ENCODE measurements at places on chromosomes 1 and 21. TPM values are rescaled to one million over a fixed set of nuclear protein-coding genes. Genes with fewer than 3 reads are reported as not detected.

- no peak for DNase-seq
Observed at GRCh38 chr1:86062453-86062852, 94.1 kb downstream of the COL24A1 start.

DNA sequence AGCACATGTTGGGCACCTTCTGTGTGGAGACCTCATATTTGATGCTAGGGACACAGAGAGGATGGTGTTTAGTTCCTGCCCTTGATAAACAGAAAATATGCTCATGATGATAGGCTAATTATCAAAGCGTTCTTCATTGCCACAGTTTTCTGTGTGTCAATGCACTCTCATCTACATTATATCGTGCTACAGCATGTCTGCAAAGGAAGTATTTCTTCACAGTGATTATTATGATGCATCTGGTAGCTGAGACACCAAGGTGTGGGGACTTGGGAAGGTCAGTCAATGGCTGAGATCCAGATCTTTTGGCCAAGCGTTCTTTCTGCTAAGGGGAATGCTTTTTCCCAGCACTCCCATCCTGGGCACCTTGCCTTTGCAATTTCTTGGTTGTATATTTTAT lies 321.2 kb downstream of the PBX1 start:
- peak; percentile 9 for DNase-seq

- peak; percentile 32 for DNase-seq
Observed at GRCh38 chr1:55305735-55306134, 90.6 kb upstream of the USP24 start.

DNA sequence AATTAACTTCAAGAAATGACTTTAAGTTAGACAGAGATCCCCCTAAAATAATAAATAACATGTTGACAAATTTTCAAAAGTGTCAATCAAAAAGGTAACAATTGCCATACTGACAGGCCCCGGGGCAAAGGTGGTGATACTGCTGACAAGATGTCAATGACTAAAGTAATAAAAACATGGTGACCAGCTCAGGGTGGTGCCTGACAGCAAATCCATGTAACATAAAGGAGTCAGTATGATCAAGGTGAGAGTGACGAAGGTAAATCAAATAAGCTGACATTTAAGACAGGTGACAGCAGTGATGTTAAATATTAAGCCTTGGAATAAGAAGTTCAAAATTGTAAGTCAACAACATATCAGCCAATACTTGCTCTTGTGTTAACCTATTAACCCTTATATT lies 387.5 kb downstream of the DPYD start:
- DNase-seq = no peak

GRCh38 chr1:211260141-211261107 lies 1.3 kb downstream of the RCOR3 start:
- peak; percentile 71 for DNase-seq

- peak; percentile 39 for DNase-seq
Observed at GRCh38 chr1:79151006-79151796, 144.7 kb upstream of the ADGRL4 start.

GRCh38 chr1:22710701-22711049 lies at the start of gene EPHB2:
EPHB2 (plus strand) TSS chr1:22710839; CDS start chr1:22710983, 144 bp downstream.
- peak; percentile 24 for DNase-seq

DNA sequence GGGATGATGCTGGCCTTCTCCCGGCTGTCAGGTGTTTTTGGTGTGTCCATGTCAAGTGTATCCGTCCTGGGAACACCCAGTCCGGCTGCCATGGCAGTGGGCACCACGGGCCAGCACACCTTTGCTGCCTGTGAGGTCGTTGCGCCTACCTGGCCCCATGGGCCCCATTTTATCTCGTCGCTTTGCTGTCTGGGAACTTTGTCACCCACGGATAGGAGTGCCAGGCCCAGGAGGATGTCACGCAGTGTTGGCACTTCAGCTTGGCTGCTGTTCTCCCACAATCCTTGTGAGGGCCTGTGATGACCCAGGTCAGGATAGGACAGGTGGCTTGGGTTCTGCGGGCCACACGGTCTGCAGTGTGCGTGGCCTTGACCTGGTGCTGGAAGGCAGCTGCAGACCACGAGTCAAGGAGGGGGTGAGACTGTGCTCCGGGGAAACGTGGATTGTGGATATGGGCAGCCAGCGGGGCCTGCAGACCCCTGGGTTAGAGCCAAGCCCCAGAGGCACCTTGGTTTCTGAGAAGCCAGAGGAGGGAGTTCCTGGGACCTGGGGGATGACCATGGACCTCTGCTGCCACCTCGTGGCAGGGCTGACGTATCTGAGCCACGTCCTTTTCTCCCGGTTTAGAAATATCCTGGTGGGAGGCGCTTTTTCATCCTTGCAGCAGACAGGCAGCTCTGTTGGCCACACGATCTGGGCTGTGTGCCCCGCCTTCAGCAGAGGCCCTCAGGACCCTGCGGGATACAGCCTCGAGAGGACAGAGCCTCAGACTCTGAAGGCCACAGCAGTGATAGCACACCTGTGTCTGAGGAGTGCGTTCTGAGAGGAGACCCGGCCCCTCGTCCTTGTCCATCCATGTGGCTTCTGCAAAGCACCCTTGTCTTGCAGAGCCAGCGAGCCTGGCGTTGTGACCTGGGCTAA lies 161.1 kb upstream of the COL6A1 start:
- peak; percentile 63 for DNase-seq

DNA sequence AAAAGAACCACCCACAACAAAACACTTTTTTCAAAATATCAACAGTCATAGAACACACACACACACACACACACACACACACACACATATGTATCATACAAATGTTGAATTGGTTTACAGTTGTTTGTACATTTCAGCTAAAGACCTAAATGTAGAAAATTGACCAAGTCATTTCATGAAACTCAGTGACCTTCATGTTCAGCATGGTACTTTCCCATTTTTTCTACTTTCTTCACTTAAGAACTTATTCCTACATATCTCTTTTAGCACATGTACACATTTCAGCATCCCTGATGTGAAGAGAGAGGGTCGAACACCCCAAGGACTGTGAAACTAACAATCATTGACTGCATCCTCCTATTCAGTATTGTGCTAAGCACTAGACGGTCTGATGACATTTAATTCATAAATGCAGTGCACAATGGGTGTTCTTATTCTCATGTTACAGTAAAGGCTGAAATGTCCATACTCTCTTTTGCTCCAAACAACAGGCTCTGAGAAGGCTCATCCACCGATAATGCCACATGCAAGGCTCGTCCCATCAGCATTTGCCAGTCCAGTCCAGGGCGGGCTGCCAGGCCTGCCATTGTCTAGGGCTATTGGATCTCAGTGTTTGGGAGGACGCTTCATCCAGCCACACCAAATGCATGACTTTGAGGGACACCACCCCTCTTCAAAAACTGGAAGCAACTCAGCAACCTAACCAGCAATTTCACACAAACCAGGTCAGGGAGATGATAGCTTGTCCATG lies 150.1 kb upstream of the RUNX1 start:
- no peak for DNase-seq

DNA sequence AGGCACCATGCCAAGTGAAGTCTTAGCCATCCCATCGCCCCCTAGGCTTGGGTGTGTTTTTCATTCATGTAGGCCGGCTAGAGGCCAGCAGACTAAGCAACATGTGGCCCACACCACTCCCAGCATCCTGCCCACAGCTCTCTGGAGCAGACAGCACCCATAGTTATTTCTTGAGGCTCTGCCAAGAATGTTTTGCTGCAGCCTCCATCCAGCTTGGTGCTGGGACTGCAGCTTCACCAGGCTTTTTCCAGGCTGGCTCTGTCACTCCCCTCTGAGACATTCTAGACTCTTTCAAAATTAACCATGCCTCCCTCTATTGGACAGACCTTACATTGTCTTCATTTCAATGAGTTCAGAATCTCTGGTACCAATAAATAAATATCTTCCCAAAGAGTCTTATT lies 104.2 kb downstream of the DUSP10 start:
- no peak for DNase-seq

DNA sequence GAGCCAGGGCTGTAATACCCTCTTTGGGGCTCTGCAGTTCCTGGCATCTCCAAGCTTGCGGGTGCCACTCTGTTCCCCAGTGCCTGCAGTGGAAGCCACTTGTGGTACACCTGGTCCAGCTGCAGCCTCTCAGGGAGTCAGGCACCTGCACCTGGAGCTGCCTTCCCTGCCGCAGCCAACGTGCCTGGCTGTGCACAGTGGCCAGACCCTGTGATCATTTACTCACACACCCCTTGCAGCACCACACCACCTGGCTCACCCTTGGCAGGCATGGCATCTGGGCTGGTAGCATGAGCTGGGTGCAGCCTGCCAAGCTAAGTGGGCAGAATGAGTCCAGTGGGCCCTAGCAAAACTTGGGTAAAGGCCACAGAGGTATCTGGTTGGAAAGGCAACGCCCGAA lies 51.1 kb upstream of the NTPCR start:
- no peak for DNase-seq

- DNase-seq = no peak
Observed at GRCh38 chr1:200328379-200328778, 81.5 kb downstream of the ZNF281 start.

- DNase-seq = no peak
Observed at GRCh38 chr1:26794391-26794790, 6.6 kb downstream of the PIGV start.

- no peak for DNase-seq
Observed at GRCh38 chr1:197890936-197891335, 11.5 kb upstream of the C1orf53 start.

GRCh38 chr1:229365569-229365968 lies 22.7 kb upstream of the CCSAP start:
- DNase-seq = no peak

GRCh38 chr1:224747578-224747977 lies 131.5 kb downstream of the CNIH3 start:
- DNase-seq = peak; percentile 50

- peak; percentile 13 for DNase-seq
Observed at GRCh38 chr1:97632075-97632474, 288.8 kb downstream of the DPYD start.

DNA sequence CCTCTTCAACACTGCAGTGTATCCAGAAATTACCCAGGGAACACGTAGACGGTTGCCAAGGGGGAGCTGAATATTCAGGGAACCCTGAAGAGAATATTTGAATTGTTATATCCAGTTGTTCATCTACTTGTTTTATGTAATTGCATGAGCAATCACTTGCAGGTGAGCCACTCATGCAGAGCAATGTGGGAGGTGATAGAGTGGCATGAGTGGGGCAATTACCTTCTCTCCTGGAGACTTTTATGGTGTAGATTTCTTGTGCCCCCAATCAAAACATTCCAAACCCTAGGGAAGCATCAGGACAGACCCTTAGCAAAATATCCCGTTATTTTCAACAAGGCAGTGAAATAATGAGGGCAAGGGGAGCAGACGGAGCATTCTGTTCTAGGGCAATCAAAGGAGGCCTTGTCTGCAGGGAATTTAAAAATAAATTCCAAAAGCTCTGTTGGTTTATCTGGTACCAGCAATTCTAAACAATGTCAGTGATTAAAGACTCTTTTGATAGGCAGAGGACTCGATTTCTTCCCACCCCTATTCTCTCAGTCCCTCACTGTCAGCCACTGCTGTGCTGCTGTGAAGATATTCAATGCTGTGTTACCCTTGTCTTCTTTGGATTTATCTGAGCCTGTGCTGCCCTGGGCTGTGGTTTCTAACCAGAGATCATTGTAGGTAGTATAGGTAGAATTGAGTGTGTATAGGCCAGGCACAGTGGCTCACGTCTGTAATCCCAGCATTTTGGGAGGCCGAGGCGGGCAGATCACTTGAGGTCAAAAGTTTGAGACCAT lies 180.2 kb upstream of the MAP1LC3C start:
- DNase-seq = no peak

- no peak for DNase-seq
Observed at GRCh38 chr1:228416217-228416933, at the start of gene TRIM17. TRIM17 (minus strand) TSS chr1:228416861; CDS start chr1:228415072, 1,789 bp downstream.

TAS1R1 gene
- not detected for total RNA-seq

FASLG gene
- not detected for total RNA-seq

IL19 gene
- total RNA-seq = not detected

PLEKHG5 gene
- total RNA-seq = 19.0 TPM

AIRE gene
- total RNA-seq = not detected

SUSD4 gene
- 8.9 TPM for total RNA-seq

BARHL2 gene
- not detected for total RNA-seq

HEYL gene
- not detected for total RNA-seq

CD247 gene
- total RNA-seq = not detected

Measured in mammary epithelial cell (primary cell).